ENCODE measurements at places on chromosomes 3 and 15. TPM values are rescaled to one million over a fixed set of nuclear protein-coding genes. Genes with fewer than 3 reads are reported as not detected.

Gene AADACL2
- total RNA-seq: not detected

Gene CCDC80
- 6.2 TPM for total RNA-seq

Gene ISLR2
- not detected for total RNA-seq

Gene PPP1R14D
- not detected for total RNA-seq

Gene ZWILCH
- 10.7 TPM for total RNA-seq

Gene TRIM59
- 2.5 TPM for total RNA-seq

Gene THRB
- 9.2 TPM for total RNA-seq

Gene UPK1B
- not detected for total RNA-seq

Gene SH2D7
- total RNA-seq: not detected

Gene RASL12
- total RNA-seq: 0.60 TPM

Gene B4GALT4
- 13.0 TPM for total RNA-seq

Gene ITPKA
- total RNA-seq: 1.9 TPM

Gene SYNPR
- not detected for total RNA-seq

Gene CPNE4
- not detected for total RNA-seq

Gene FILIP1L
- not detected for total RNA-seq

Gene RBM15B
- total RNA-seq: 29.4 TPM

Gene CCK
- total RNA-seq: 1.4 TPM

Gene HACD2
- total RNA-seq: 14.3 TPM

Gene PLCH1
- total RNA-seq: 0.29 TPM

Gene CEP70
- 23.8 TPM for total RNA-seq

Gene ZNF619
- 5.0 TPM for total RNA-seq

Gene MRPL46
- total RNA-seq: 40.2 TPM

Gene FOXB1
- not detected for total RNA-seq

Gene NANOGP8
- 0.64 TPM for total RNA-seq

Gene ANKRD63
- 0.37 TPM for total RNA-seq

Gene HIGD2B
- total RNA-seq: 0.11 TPM

Gene BCHE
- total RNA-seq: 2.9 TPM

Gene SLC33A1
- total RNA-seq: 20.1 TPM

Gene FETUB
- total RNA-seq: not detected

Gene ACVR2B
- 7.0 TPM for total RNA-seq

Gene CCDC33
- total RNA-seq: 1.5 TPM

Gene RAB6B
- 0.41 TPM for total RNA-seq

Gene CCR8
- total RNA-seq: not detected

Gene ADPGK
- total RNA-seq: 72.0 TPM

Gene ACTC1
- total RNA-seq: not detected

Gene MFGE8
- total RNA-seq: 38.1 TPM

Gene ATP8B4
- 0.04 TPM for total RNA-seq

Gene SACM1L
- 18.3 TPM for total RNA-seq

Gene FEZF2
- not detected for total RNA-seq

Gene SCAP
- 71.3 TPM for total RNA-seq

All from A375 (cell line).